ENCODE measurements at places on chromosomes 12 and 14.

DNA sequence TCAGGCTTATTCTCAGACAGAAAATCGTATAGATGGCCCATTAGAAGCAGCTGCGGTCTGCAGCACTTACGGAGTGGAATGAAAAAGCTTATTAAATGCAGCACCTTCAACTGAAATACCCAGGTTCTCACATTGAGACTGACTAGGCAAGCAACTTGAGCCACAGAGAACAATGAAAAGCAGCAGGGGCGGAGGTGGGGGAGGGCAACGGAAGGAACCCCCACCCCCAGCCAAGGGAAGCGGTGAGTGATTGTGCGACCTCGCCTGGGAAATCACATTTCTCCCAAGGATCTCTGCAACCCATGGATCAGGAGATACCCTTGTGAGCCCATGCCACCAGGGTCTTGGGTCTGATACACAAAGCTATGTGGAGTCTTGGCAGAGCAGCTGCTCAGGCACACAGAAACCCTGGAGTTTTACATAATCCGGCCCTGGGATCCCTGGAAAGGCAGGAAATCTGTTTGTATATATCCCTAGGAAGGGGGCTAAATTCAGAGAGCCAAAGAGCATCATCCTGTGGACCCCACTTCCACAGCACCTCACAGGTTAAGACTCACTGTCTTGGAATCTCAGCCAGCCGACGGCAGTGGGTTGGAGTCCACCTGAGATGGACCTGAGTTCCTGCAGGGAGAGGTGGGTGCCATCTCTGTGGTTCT is 38.1 kb downstream of the PZP start:
- no peak for DNase-seq

DNA sequence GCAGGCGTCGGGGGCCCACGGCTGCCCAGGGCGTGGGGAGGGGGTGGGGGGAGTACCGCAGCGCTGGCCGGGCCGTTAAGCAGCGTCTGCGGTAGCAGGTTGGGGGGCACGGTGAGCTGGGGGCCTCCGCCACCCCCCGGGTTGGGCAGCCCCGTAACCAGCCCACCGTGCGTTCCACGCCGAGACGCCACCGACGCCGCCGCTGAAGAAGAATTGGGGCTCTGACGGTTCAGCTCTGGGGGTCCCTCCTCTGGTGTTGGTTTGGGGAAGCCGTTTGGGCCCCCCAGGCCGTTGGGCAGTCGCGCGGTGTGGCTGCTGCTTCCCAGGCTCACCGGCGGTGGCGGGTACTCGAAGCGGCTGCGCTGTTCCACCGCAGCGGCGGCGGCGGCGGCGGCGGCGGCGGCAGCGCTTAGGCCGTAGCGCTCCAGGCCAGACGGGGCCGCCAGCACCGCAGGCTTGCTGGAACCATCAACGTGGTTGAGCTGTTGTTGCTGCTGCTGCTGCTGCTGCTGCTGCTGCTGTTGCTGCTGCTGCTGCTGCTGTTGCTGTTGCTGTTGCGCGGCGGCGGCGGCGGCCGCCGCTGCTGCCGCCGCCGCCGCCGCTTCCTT is 1.5 kb downstream of the IRF2BPL start:
- DNase-seq = peak; percentile 52

DNA sequence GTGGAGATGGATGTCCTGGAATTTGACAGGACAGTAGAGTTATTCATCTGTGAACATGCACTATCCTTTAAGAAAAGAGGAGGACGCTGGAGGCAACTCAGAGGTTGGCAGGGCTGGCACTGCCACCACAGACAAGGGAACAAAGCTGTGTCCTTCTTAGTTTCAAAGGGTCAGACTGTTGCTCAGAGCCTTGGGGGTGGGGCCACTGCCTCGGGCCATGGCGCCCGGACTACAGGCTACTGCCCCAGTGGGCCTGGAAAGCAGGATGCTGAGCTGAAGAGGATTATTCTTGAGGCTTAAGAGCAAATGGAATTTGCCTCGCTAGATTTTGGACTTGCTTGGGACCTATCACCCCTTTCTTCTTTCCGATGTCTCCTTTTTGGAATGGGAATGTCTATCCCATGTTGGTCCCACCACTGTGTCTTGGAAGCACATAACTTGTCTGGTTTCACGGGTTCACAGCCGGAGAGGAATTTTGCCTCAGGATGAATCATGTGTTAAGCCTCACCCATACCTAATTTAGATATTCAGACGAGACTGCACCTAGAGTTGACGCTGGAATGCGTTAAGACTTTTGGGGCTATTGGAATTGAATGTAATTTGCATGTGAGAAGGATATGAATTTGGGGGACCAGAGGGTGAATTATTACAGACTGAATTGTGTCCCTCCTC is 114.8 kb upstream of the RFLNA start:
- DNase-seq = no peak

DNA sequence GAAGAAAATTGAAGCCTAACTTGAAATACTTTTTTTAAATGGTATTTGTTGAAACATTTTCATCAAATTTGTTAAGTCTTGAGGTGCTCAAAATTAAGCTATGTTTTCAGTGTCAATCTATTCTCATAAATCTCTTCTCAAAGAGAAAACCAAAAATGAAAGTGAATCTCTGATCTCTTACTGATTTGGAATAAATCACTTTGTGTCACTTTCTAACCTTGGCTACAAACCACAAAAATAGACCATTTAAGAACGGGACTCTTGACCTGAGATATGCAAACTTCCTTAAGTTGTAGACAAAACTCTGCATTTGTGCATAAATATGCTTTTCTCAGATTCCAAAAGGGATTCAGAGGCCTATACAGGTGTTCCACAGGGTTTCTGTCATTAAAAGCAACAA is 192.9 kb downstream of the SEC23A start:
- no peak for DNase-seq

GRCh38 chr12:102479099-102479885 is 1.1 kb downstream of the IGF1 start:
- DNase-seq = no peak

GRCh38 chr14:87468531-87468930 is 524.5 kb downstream of the GALC start:
- DNase-seq = no peak

- no peak for DNase-seq
Measured at GRCh38 chr12:102618197-102618877, 138.0 kb upstream of the IGF1 start.

GRCh38 chr14:90424686-90425372 is 28.0 kb downstream of the CALM1 start:
- no peak for DNase-seq

- no peak for DNase-seq
Measured at GRCh38 chr14:44995196-44995595, 33.2 kb downstream of the TOGARAM1 start.

GRCh38 chr12:111788178-111788654 is 21.5 kb downstream of the ALDH2 start:
- DNase-seq = peak; percentile 50

Data from cerebellar cortex (tissue), 1 donor.